ENCODE measurements at places on chromosomes 3 and 15.

DNA sequence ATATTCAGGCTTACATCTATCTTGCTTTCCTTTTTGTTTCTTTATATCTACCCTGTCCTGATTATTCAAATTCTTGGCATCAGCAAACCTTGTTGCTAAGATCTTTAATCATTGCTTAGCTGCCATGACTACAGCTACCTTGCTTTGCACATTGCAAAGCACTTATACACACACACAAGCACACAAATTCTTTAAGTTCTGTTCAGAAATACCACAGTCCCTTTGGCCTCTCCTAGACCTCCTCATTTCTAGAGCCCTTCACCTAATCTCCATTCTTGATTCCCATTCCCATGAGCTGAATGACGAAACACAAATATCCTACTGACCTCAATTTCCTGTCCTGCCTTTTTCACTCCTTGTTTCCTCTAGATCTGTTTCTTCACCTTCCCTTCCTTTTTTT is 409.6 kb downstream of the UNC13C start:
- no peak for DNase-seq

DNA sequence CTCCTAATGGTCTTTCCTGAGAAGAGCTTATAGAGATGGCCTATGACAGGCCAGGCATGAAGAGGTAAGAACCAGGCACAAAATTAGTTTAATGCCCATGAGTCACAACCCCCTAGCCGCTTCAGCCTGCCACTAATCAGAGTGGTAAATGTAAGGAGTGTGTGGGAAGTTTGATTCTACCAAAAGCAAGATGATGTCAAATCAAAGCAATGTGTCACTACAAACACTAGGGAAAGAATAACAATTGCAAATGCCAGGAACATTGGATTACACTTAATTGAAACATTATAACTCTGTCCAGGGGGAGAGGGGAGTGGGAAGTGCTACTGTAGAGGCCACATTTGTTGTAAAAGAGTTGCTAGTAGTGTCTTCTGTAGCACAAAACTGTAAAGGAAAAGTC is 596.6 kb upstream of the AGTR1 start:
- no peak for DNase-seq

DNA sequence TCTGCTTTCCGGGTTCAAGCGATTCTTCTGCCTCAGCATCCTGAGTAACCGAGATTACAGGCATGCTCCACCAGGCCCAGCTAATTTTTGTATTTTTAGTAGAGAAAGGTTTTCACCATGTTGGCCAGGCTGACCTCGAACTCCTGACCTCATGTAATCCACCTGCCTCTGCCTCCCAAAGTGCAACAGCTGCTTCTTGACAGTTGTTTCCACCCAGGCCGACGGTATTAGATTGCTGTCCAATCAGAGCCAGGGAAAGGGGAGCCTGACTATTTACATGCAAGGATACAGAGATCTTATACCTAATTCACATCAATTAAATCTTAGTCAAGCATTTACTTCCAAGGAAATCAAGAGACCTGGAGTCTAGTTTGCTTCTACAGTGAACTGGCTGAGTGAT is 4.0 kb upstream of the CAPN3 start:
- DNase-seq = no peak

GRCh38 chr3:157231071-157231470 is 71.1 kb upstream of the CCNL1 start:
- no peak for DNase-seq

DNA sequence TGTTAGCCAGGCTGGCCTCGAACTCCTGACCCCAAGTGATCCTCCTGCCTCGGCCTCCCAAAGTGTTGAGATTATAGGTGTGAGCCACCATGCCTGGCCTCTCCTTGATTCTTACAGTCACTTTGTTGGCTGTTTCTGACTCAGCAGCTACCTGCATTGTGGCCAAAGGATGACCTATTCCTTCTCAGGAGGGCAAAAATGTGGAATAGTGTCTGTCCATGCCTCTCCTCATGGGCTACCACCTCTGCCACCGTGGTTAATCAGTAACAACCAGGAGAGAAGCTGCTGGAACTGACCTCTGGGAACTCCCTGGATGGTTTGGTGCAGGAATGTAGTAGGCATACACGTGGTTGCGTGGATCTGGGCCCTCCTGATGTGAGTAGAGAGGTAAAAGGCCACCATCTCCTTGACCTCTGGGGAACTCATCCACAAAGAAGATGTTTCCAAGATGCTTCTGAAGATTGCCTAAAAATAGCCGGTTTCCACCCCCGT is 63.3 kb downstream of the FLNB start:
- DNase-seq = no peak

DNA sequence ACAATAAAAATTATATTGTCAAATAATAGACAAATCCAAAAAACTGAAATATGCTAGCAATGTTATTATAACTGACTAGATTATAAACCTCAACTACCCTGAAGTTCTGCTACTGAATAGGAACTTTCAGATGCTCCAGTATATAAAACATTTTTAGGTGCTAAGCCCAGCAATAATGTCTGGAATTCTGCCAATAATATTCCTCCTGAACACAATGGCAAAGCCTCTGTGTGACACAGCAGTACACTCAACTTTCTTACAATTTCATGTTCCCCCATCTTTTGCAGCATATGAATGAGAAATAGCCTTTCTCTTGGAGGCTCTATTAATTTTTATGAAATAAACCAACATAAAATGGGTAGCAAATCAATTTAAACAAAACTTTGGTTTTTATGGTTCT is 29.5 kb downstream of the ATOSA start:
- no peak for DNase-seq

- peak; percentile 74 for DNase-seq
These were observed 539 bp upstream of the LAMB2 start for GRCh38 chr3:49133226-49133951.

- DNase-seq = peak; percentile 34
These were observed 58.0 kb downstream of the CMTM8 start for GRCh38 chr3:32296251-32297204.

- DNase-seq = no peak
These were observed 68.6 kb downstream of the ADCY5 start for GRCh38 chr3:123380261-123380660.

DNA sequence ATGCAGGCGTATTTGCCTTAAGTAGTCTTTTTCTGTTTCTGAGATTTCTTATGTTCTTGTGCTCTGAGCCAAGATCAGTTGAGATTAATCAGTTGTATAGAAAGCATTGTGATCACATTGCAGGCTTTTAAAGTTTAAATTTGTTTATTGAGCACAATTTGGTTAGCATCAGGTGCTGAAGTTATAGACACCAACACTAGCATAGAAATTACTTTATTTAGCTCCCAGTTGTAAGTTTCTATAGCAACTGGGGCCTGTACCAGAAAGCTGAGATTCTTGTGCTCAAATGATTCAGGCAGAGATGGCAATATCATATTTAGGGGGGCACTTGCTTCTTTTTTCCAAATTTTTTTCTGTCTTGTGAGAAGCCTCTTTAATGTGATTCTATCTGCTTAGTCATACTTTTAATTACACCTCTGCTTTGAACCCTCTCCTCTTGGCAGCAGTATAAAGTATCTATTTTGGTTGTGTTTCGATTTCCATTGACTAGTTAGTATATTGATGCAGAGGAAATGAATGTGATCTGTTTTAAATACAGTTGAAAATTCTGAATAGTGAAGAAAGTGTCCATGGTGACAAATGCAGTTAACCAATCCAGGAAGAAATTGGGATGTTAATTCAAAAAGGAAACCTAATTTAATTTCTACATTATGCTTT is 241.7 kb upstream of the GBE1 start:
- no peak for DNase-seq

DNA sequence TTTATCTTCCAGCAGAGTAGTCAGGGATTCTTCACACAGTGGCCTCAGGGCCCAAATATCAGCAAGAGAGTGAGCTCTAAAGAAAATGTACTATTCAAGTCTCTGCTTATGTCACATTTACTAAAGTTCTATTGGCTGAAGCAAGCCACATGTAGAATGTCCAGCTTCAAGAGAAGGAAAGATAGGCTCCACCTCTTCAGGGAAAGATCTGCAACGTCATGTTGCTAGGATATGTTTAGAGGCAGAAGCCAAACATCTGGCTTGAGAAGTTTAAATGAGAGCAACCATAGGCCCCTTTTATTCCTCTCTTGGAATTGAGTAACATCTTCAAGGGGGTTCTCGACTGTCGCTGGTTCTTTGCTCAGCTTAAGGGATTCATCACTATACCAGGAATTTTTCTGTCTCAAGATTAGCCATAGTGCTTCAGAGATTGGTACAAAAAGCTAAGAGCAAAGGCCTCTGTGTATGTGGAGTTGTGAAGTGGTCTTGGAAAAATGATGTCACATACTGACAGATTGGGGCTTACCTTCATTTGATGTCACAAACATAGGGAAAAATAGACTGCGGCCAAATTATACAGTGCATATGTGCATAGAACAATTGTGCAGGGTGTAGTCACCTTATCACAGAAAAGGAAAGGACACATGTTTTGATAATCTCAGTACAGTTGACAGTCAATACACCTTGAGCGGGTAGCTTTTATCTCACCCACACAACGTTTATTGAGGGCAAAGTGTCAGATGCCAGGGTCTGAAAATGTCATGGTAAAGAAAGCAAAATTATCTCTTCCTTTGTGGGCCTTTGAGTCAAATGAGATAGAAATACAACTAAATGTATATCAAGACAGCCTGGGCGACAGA is 11.3 kb upstream of the THRB start:
- no peak for DNase-seq
